ENCODE measurements at places on chromosomes 2 and 18.
A peak's percentile ranks its signal among the peaks of the same experiment; 100 is the strongest.

- no peak for DNase-seq
These were observed 1.4 kb downstream of the CAD start for GRCh38 chr2:27218614-27219013.

DNA sequence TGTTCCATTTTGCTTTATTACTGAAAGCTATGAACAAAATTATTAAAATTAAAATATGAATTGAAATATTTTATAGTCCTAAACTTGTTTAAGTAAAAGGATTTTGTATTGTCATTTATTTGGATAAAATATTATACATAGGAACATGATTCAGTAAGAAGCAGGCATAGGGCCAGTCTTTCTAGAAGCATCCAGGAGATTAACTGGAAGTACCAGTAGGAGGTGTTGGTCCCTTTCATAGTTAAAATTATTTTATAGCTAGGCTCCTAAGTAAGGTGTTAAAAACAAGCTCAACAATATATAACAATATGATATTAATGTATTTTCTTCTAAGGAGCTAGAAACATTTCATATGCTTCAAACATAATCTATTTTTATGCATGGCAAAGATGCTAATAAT lies 43.7 kb downstream of the FIGN start:
- no peak for DNase-seq

GRCh38 chr18:13262839-13263691 lies 44.5 kb downstream of the LDLRAD4 start:
- no peak for DNase-seq

- peak; percentile 45 for DNase-seq
These were observed 48.8 kb upstream of the LPIN2 start for GRCh38 chr18:3061581-3062312.

GRCh38 chr2:21772624-21773023 lies 648.9 kb downstream of the TDRD15 start:
- no peak for DNase-seq

DNA sequence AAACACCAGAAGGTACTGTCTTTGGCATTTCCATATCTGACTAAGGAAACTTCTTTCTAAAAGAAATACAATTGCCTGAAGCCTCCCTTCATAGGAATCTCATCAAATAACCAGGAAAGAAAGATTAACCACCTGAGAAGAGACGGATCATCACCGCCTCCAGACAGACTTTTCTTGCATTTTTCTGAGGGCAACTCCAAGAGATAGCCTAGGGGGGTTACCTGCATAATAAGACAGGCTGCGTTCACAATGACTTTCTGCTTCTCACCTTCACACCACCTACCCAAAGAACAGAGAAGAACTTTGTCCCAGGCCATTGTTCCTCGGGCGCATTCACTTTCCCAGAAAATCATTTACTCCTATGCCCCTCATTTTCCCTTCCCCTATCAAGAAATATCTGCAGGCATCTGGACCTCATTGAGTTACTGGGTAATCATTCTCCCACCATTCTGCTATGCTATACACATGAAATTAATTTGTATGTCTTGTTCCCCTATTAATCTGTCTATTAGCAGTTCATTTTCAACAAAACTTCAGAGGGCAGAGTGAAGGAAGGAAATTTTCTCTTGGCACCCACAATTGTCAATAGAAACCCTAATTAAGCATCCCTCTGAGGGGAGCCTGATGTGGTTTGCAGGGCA lies 8.3 kb upstream of the POMC start:
- no peak for DNase-seq

- no peak for DNase-seq
These were observed 65.7 kb downstream of the MCFD2 start for GRCh38 chr2:46849721-46850556.
